ENCODE measurements at places on chromosomes 2 and 18.

- DNase-seq: no peak
Measured at GRCh38 chr2:195636890-195637289, 20.1 kb upstream of the SLC39A10 start.

DNA sequence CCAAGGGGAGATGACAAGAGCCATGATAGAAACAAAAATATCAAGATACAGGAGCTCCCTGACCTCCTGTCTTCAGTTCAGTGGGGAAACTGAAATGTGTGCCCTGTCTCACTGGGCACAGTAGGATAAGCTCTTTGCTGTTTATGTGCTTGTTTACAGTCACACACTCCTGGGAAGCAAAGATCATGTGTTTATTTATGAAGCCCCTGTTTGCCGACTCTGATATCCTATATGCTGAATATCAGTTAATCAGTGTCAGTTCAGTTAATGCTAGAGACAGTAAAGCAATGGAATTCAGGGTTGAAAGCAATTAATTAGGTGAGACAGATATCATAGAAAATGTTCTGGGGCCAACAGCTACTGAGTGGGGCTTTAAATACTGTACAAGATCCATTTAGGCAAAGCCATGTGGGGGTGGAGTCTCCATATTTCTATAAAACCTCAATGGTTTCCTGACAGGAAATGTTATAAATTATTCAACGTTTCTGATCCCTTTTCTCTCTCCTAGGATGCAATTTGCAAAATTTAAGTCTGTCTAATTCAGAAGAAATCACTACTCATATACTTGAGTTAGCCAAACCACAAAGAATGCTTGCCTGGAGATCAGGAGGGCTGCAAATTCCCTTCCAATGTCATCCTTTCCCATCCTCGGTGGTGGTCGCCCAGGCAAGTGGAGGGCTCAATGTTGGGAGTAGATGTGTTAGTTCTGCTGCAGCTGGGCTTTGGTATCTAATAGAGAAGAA, 551.3 kb downstream of the CMPK2 start:
- DNase-seq: no peak

- no peak for DNase-seq
Measured at GRCh38 chr18:34131006-34131405, 93.7 kb downstream of the NOL4 start.

GRCh38 chr2:190903693-190904450, 23.3 kb downstream of the GLS start:
- no peak for DNase-seq

DNA sequence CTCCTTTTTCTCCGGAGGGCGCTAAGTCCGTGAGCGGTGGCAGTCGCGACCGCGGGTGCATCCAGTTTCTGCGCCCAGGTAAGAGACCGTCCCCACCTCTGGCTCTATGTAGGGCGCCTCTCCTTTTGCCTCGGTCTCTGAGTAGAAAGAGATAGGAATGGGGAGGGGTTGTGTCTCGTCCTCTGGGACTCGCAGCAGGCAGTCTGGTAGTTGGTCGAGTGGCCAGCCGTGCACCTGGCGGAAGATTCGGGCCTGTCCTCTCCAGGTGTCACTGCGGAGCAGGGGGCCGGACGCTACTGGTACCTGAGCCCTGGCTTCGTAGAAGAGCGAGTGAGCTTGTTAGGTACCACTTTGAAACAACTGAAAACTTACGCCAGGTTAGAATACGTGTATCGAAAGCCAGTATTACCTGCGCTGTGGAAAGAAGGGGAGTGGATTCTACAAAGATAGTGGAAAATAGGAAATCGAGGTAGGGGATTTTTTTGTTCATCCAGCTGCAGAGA, 403 bp downstream of the MAP2 start:
- no peak for DNase-seq

DNA sequence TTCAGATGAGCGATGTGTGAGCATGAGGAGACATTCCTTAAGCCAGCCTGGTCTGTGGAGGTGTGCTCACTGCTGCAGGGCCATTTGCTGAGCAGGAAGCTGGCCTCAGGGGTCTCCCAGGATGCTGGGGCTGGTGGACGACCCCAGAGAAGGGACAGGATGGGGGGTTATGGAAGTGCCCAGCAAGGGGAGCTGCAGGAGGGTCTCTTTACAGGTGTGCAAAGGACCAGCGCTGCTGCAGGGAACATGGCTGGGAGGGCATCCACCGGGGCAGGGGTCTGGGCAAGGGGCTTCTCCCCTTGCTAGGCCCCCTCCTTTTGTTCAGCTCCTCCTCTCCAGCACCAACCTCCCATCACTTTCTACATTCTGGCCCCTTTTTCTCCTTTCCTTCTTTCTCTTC, 185.2 kb downstream of the GBX2 start:
- DNase-seq: no peak

- DNase-seq: no peak
Measured at GRCh38 chr2:96668771-96669170, 26.2 kb downstream of the FER1L5 start.

- DNase-seq: no peak
Measured at GRCh38 chr2:53519918-53520841, 247.4 kb upstream of the CHAC2 start.

DNA sequence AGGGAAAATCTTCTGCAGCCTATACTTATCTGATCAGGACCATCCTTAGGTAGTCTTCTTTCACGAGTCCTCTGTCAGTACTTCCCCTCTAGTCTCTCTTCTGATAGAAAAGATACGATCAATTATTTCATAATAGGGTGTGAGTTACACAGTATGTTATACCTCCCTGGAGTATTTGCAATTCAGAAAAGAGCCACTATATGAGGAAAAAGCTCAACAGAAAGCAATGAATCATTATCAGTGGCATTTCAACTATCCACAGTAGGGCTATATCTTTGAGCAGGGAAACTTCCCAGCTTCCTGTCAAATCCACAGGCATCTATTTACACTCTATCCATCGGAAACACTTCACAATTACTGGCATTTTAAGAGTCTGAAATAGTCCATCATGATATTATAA, 105.3 kb upstream of the ACVR2A start:
- DNase-seq: no peak

DNA sequence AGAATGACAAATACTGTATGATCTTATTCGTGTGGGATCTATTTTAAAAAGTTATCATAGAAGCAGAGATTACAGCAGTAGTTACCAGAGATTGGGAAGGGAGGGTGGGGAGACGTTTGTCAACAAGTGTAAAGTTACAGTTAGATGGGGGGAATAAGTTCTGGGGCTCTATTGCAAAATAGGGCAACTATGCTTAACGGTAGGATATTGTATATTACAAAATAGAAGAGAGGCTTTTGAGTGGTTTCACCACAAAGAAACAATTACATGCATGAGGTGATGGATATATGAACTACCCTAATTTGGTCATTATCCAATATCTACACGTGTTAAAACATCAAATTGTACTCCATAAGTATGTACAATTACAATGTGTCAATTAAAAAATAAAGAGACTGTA, 123.4 kb upstream of the NOSTRIN start:
- no peak for DNase-seq

DNA sequence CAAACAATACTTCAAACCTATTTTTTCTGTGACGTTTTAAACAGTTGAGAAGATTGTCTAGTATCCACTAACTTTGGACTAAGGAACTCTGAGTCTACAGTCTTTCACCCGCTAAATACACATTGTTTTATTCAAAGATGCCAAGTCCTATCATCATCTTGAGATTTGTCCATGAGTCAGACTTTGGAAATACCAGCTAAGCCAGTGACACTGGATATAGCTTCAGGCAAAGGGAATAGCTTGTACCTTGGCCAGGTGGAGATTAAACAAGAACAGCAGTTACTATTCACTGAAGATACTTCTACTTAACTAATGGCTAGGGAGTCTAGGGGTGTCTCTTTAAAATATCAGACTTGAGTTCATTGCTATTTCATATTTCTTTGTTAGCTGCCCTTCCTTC, 137.5 kb downstream of the COMMD1 start:
- no peak for DNase-seq

DNA sequence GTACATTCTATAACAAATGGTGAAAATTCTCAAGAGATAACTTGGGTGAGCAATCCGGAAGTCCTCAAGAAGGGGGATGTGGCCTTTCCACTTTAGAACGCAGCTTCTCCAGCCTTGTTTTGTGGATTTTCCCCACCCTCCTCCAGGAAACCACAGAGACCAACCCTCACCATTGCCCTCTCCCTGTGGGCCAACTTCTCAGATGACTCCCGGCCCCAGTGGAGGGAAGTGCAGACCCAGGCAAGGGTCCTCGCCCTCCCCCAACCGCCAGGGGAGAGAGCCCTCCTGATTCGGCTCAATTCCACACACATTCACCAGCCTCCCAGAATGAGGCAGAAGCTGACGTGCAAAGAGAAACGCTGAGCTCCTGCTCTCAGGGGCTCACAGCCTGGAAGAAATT, 277.2 kb downstream of the EIPR1 start:
- no peak for DNase-seq

- DNase-seq: no peak
Measured at GRCh38 chr2:17538844-17539554, 1.5 kb upstream of the VSNL1 start.

GRCh38 chr18:3761266-3761665, 311.3 kb downstream of the TGIF1 start:
- no peak for DNase-seq

DNA sequence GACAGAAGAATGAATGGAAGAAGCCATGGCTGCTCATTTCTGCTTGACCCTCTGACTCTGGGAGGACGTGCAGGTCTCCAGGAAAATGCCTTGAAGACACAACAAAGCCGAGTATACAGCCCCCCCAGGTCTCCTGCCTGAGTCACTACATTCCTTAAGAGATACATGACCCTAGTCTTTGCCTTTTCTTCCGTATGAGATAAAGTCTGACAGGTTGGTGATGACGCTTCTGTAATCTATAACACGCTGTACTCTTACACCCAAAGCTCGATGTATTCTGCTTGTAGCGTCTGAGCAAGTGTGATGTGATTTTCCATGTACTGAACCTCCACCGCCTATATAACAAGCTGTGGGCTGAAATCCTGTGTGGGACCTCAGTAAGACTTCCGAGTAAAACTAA, 77.3 kb downstream of the KCTD1 start:
- no peak for DNase-seq

DNA sequence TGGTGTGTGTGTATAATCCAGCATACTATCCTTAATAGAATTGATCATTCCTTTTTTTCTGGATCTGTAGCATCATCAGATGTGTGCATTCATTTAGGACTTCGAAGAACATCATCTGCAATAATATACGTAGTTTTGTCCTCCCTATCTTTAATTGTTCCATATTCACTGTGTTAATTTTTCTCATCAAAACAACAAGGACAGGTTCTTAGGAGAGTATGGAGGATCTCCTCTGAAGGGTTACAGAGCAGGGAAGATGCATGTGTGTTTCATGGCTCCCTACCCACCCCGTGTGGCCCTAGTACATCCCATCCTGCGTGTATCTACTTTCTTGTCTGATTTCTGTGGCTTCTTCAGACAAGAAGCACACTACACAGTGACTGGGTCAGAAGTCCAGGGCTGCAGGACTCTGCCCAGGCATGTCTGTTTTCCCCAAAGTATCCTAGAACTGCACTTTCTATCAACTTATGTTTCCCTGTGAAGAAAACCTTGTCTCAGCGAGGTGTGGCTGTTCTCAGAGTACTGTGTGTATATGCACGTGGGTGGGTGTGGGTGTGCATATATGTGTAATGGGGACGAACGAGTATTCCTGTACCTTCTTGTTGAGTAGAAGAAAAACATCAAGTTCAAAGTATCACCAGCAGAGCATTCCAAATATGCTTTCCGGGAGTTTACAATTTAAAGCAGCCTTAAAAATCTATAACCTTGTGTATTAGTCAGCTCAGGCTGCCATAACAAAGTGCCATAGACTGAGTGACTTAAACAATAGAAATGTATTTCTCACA, 220.4 kb upstream of the FOSL2 start:
- DNase-seq: no peak

- DNase-seq: no peak
Measured at GRCh38 chr2:64692401-64692800, 38.7 kb upstream of the SERTAD2 start.

DNA sequence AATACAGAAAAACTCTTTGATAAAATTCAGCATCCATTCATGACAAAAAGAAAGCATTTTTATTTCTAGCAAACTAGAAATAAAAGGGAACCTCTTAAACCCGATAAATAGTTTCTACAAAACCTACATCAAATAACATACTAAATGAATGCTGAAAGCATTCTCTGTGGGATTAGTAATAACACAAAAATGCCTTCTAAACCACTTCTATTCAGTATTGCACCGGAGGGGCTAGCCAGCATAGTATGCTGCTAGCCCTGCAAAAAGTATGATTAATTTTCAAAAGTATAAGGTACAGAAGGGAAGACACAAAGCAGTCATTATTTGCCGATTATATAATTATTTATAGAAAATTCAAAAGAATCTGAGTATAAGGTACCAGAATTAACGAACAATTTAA, 145.2 kb downstream of the DTNB start:
- no peak for DNase-seq

GRCh38 chr2:55761526-55761925, 67.9 kb upstream of the PNPT1 start:
- DNase-seq: no peak

- no peak for DNase-seq
Measured at GRCh38 chr18:11516751-11517503, 92.5 kb upstream of the SLC35G4 start.

DNA sequence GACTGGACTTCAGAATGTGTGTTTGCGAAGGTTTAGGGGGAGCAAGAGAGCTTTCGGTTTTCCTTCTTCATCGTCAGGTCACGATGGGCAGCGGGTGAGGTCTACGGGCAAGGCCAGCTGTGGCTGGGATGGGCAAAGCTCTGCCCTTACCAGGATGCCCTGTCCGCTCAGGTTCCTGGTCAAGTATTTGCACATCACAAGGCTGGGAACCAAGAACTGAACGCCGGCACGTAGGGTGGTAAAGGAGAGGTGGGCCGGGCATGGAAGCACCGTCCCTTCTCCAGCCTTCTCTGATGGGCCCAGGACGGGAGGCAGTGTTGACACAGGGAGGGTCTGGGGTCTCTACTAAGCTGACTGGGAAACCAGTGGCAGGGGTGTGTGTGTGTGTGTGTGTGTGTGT, 50.5 kb upstream of the UBE2F start:
- DNase-seq: no peak

DNA sequence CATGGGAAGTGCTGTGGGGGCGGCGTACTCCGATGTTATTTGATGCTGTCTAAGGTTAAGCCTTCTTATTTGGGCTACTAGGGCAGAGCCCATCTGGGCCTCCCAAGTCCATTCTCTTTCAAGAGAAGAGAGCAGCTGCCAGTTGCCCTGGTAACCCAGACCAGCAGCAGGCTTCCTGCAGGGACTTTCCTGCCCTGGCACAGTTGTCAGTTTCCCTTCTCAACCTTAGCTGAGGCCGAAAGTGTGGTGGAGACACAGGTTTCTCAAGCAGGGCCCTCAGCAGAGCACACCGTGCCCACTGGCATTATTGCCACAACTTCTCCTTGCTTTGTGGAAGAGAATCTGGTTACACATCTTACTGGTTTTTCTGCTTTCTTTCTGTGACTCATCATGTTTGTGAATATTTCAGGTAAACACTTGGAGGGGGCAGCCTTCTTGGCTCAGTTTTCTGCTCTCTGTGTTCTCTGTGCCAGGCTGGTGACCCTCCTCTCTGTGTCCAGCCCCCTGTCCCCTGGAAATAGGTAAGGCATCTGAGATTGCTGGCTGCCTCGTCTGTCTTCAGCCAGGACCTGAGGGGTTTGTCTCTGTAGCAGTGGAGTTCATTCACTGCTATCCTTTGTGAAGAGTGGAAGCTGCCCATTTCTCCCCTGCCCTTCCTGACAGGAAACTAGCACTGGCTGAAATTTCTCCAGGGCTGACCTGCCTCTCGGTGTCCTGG, 111.0 kb downstream of the B3GNT2 start:
- no peak for DNase-seq

All from substantia nigra (tissue), 51 donors.